Activated naive CD4-positive, alpha-beta T cell (primary cell): ENCODE measurements at places on chromosomes 1 and 21.

GRCh38 chr1:185804206-185804605 is 70.0 kb downstream of the HMCN1 start:
- DNase-seq: no peak

DNA sequence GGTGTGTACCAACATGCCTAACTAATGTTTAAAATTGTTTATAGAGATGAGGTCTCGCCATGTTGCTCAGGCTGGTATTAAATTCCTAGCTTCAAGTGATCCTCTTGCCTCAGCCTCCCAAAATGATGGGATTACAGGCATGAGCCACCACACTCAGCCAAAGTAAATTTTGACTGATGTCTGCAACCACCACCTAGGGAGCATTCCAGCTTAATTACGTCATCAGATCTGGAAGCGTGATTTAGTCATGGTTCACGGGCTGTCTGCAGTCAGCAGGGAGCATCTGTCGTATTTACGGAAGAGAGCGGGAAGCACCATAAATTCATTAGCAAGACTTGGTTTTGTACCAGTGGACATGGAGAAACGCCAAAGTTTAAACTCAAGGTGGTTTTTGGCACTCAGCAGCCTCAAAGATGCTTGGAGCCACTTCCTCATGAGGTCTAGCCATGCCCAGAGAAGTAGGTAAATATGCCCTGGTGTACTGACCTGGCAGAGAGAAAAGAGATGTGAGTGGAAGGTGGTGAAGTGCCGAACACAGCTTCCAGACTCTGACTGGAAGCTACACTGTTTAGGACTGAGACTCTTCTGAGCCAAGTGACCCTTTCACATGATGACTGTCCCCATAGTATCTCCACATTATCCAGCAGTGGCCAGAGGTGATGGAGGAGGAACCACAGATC is 60.8 kb upstream of the SLC35F3 start:
- no peak for DNase-seq

- DNase-seq: no peak
Observed at GRCh38 chr1:232589812-232590743, 39.9 kb downstream of the SIPA1L2 start.

DNA sequence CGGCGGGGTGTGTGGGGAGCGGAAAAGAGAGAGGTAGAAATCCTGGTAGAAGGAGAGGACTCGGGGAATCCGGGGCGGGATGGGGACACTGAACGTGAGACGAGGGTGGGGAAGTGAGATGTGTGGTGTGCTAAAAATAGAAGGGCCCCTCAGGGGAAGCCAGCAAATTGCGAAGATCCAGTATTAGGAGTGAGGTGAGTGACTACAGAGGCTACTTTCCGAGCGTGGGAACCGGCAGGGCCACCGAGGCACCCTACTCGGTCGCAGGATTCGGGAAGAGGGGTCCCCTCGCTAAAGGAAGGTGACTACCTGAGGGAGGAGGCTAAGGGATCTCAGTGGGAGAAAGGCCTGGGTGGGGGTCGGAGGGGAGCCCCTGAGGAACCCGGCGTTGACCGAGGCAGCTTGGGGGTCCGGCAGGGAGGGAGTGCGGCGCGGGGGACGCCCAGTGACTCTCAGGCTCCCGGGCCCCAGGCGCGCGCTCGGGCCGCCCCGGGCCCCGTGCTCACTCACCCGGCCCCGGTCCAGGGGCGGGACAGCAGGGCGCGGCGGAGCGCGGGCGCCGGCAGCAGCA is 318 bp downstream of the ALDH4A1 start:
- no peak for DNase-seq

GRCh38 chr1:111214884-111215283 is 12.6 kb upstream of the CHI3L2 start:
- DNase-seq: no peak

DNA sequence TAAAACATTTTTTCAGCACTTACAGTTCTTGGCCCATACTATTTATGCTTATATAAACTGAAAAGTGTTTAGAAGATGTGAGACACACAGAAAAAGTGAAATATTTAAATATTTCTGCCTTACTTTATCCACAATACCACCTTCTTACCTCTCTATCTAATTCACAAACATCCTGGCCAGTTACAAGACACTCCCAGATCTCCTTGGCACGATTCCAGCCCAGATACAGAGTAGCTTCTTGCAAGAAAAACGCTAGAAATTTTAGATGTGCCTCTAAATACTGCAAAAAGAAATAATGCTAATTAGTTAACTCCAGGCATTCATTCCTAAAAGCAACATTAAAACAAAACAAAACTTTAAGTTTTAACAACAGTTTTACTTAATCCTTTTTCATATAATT is 68.4 kb downstream of the USP24 start:
- no peak for DNase-seq

GRCh38 chr1:26583646-26584485 is 54.3 kb downstream of the RPS6KA1 start:
- DNase-seq: no peak

GRCh38 chr21:35987475-35987874 is 72.9 kb downstream of the SETD4 start:
- DNase-seq: no peak

- no peak for DNase-seq
Observed at GRCh38 chr1:107935396-107936064, 29.4 kb downstream of the VAV3 start.

DNA sequence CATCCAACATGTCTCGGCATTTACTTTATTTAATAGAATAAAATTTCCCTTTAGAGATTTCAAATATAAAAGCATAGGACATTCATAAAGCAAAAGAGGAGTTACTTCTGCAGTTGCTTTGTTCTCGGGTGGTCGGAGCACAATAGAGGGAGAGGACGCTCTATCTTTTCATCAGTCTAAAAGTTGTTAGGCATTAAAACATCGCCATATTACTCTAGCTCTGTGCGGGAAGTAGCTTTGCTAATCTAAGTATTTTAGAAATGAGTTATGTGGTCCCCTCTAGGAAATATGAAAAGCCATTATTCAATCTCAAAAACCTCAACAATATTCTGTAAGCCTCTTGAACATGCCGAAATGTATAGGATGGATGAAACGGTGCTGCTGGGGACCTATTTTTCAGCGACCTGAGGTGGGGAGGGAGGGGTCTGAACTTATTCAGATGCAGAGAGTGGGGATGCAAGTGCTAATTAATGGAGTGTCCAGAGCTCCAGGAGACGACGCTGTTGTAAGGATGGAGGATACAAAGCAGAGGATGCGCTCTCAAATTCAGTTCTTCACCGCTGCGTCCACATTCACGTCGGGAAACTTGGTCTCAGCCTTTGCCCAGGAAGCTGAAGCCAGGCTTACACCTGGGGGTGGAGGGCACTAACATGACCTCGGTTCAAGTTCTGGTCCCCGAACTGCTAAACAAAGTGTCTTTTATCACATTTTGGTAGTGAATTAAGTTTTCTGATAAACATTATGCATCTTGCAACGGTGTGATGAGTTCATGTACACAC is 6.3 kb downstream of the CDKN2C start:
- DNase-seq: no peak

DNA sequence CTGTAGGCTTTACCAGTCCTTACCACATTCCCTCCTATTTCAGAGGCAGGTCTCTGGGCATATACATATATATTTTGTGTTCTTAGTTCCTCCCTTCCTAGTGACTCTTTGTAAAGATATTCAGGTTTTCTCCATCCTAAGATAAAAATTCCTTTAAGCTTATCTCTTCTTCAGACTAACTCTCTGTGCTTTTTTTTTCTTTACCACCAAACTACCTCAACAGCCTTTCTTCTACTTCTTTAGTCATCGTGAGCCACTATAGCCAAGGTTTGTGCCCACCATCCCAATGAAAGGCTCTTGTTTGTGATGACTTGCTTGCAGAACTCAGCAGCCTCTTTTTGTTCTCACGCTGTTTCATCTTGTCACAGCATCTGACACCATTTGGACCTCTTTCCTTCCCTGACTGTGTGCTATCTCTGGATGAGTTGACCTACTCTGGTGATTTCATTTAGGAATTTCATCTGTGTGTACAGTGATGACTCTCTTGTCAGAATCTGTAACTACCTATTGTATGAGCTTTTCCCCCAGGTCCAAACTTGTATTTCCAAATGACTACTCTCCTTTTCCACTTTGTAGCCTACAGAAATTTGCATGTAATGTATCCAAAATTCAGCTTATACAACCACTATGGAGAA is 59.0 kb upstream of the MACF1 start:
- no peak for DNase-seq

- no peak for DNase-seq
Observed at GRCh38 chr1:45375104-45376090, 35.2 kb upstream of the MUTYH start.

GRCh38 chr1:3671371-3672180 is 19.3 kb downstream of the TP73 start:
- DNase-seq: no peak

DNA sequence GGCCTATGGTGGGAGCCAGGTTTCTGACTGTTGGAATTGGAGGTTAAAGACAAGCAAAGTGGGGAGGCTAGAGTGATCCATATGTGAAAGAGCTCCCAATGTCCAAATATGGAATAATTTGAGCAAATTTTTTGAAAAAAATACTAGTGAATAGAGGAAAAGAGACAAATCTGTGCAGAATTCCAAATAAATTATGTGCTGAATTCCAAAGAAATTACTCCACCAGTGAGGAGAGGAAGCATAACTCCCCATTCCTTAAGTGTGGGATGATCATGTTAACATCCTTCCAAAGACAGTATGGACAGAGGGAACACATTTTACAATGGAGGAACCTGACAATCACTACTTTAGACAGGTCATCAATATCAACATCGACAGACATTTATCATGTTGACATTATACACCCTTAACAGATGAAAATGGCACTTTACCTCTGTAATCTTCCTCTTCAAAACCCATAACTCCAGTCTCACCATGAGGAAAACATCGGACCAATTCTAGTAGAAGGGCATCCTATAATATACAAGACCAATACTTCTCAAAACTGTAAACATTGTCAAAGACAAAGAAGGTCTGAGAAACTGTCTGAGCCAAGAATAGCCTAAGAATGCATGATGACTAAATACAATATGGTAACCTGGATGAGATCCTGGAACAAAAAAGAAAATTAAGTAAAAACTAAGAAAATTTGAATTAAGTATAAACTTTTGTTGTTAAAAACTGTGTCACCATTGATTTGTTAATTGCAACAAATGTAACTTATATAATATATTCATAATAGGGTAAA is 71.5 kb upstream of the RGS4 start:
- no peak for DNase-seq

DNA sequence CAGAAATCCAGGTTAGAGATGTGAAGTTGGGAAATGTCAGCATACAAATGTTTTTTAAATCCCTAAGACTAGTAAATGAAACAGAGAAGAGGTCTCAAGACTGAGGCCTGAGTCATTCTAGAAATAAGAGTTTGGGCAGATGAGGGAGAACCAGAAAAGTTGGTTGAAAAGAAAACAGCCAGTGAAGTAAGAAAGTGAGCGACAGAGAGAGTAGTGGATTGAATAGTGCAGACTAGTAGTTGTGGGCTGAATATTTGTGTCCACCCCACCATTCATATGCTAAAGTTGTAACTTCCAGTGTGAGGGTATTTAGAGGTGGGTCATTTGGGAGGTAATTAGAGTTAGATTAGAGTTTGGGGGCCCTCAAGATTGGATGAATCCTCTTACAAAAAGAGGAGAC is 889.2 kb downstream of the TTLL7 start:
- DNase-seq: no peak

DNA sequence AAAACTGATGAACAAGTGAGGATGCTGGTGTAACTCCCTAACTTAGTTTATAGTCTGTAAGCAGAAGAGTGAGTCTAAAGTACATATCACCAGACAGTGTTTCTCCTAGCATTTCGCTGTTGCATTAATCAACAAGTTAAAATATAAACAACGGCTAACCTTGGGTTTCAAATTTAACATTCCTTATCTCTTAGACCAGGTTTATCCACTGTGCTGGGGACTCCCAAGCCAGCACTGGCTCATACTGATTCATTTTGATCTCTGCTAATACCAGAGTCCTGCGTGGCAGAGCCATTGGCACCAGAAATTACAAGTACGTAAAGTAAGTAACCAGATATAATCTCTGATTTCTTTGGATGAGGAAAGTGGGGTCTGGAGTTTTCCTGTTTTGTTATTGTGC is at the start of gene FMO1:
Gene FMO1 (plus strand): TSS at position 193 of the 400 bp plus-strand sequence. CDS start 9,594 bp downstream, outside the sequence.
- DNase-seq: no peak

GRCh38 chr1:108665771-108666170 is 4.9 kb upstream of the HENMT1 start:
- no peak for DNase-seq

- no peak for DNase-seq
Observed at GRCh38 chr1:6783221-6783620, 2.0 kb upstream of the CAMTA1 start.

GRCh38 chr1:97824624-97825023 is 96.2 kb downstream of the DPYD start:
- no peak for DNase-seq

- DNase-seq: no peak
Observed at GRCh38 chr1:23149114-23149513, 19.5 kb downstream of the LUZP1 start.

DNA sequence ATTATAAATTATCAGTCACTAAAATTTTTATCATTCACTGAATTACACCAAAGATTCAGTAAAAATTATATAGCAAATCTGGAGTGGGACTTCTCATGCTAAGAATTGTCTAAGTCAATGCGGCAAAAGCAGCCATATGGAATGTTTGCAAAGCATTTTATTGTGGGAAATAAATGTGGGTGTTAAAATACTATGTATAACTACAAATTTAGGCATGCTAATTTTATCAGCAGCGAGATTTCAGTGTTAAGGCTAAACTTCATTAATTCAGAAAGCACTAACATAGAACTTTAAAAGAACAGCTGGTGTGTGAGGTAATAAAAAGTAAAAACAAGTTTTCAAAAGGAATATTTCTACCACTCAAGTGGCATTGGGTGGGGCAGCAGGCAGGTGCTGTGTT is 21.4 kb downstream of the COLGALT2 start:
- no peak for DNase-seq

DNA sequence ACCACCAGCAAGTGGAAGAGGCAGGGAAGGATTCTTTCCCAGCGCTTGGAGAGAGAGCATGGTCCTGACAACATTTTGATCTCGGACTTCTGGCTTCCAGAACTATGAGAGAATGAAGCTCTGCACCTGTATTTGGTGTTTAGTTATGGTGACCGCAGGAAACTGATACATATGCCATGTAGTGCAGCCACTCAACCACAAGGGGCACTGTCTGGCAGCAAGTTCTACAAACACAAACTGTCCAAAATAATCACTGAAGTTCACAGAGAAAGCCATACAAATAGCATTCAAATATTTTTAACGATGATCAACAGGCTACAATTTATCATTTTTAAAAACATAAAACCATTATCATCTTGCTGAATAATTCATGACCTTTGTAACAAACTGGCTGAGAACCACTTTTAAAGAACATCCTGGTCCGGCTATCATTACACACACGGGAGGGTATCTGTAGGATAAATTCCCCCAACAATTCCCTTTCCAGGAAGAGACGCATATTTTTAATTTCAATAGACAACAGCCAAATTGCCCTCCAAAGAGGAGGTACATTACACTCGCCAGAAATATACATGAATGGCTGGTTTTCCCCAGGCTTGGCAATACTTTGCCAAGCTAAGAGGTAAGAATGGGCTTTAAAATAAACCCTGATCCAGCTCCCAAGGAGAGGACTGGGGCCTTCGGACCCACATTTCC is 9.2 kb upstream of the CBR3 start:
- peak; percentile 40 for DNase-seq
